T-helper 1 cell (primary cell): ENCODE measurements at places on chromosomes 7 and 10.

DNA sequence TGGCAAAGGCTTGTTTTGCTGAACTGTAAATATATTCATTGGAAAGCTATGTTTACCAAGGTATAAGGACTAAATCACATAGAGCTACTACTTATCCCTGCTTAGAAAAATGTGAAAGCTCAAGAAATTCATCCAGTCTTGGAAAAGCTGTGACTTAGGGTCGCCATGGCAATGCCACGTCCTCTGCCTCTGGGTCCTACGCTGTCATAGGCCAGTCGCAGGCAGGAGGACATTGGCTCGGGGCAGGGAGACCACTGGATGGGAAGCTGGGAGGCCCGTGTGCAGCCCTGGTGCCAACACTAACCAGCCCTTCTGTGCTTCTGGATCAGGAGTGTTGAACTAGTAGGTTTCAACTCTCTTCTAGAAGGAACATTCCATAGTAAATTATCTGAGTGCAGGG is 67.3 kb upstream of the PDZD8 start:
- no peak for DNase-seq

GRCh38 chr10:70564901-70565351 is 37.6 kb downstream of the PRF1 start:
- DNase-seq: no peak

GRCh38 chr7:14018751-14019150 is 29.3 kb upstream of the ETV1 start:
- no peak for DNase-seq

- no peak for DNase-seq
Measured at GRCh38 chr7:48868916-48869315, 55.4 kb upstream of the CDC14C start.

GRCh38 chr7:87361320-87361719 is 15.9 kb downstream of the CROT start:
- DNase-seq: no peak
